ENCODE measurements at places on chromosomes 3 and 15.

- DNase-seq: no peak
Measured at GRCh38 chr3:62898530-62899496, 23.6 kb upstream of the CADPS start.

- no peak for DNase-seq
Measured at GRCh38 chr15:62488387-62488786, 323.3 kb upstream of the C2CD4B start.

DNA sequence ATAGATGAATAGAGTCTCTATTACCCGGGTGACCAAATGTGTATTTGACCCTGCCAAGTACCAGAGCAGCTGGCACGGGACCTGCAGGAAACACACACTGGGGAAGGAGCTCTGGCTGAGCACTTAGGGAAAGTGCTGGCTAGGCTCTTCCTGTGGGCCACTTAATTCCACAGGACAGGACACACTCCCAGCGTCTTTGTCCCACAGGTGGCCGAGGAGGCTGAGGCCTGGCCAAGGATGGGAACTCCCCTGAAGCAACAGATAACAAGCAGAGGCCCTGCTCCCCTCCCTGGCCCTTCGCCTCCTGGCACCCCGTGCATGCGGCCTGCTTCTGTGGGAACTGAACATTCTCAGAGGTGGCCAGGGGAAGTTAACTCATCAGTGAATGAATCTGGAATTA, 180.8 kb downstream of the ATP10A start:
- no peak for DNase-seq

DNA sequence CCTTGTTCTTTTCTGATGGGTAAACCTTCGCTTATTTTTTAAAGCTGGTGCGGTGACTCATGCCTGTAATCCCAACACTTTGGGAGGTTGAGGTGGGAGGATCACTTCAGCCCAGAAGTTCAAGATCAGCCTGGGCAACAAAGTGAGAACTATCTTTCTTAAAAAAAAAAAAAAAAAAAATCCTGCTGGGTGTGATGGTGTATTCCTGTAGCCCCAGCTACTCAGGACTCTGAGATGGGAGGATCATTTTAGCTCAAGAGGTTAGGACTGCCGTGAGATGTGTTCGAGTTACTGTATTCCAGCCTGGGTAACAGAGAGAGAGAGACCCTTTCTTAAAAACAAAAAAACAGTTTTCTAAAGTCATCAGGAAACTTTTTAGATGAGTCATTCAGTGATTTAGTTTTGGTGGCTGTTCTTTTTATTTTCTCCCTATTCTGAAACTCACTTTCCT, 37.7 kb downstream of the SLMAP start:
- no peak for DNase-seq

- DNase-seq: no peak
Measured at GRCh38 chr15:60411774-60412425, 14.1 kb upstream of the ANXA2 start.

DNA sequence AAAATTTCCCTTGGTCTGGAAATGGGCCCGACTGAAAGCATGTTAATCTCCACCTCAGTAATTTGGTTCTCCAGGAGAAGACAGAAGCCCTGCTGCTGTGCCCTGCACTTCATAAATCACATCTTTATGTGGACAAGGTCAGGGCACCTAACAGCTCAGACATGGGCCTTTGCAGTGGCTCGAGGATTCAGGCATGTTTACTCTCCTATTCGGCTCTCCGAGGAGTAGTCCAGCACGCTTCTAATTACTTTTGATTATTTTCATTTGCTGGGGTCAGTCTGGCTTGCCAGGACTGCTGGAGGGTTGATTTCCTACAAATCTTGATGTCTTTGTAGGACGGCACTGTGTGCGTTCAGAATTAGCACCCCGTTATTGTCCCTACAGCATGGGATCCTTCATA, 511.2 kb downstream of the MECOM start:
- no peak for DNase-seq

GRCh38 chr3:192170031-192170430, 557.3 kb downstream of the FGF12 start:
- DNase-seq: no peak

GRCh38 chr15:30924353-30924752, 20.6 kb downstream of the FAN1 start:
- DNase-seq: no peak

DNA sequence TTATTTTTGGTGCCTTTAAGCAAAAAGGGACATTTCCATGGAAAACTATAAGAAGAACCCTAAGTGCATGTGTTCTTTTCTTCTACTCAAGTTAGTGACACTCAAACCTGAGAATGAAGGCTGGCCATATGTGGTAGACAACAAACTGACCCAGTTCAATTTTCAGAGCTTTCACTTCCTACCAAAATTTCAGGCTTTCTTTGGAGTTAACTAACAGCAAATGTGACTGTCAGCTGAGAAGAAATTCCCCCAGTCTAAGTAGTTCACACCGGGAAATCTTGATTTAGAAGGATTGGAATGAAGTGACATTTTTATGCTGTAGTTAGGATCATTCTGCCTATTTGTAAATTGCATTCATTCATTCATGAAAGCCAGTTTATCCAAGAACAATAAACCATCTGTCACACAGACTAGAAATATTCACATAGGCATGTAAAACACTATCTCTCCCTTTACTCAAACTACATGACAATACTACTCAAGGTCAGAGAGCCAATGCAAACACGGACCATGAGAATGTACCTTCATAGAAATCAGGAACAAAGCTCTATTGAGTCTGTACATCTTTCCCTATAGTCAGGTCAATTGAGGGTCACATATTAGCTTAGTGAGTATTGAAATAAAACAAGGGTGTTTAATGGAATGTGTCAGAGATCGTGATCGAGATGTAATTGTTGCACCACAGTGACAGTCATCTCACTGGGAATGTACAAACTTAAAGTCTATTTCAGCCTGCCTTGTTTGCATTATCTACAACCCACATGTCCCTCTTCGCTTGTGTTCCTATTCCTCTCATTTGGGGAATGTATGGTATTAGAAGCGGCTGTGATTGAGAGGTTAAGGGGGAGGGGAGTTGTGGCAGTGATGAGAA, 113.8 kb upstream of the TGFBR2 start:
- DNase-seq: no peak

DNA sequence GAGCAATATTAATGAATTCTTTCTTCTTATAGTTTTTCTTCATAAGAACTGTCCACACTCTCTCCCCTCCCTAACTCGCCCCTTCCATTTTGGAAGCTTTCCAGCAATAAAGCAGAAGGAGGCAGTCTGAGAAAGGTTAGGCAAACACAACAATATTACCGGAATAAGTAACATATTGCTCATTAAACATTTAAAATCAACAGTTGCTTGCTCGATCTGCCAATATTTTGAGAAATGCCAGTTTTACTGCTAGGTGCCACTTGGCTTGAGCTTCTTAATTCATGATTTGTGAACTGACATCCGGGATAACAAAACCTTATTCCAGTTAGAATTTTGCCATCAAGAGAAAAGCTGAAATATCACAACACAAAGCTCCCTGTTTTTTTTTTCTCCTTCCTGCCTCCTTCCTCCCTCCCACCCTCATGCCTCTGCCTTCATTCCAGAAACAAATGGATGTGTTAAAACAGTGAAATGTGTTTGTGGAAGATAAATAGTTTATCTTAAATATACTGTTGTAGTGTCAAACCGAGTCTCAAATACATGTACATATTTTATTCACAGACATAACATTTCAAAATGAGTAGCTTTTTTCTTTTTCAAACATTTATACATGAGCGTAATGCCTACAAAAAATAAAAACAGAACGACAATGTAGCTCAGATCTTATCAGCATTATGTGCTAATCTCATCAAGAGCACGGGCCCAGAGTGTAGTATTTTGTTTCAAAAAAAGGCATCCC, 253.7 kb downstream of the GAP43 start:
- no peak for DNase-seq

DNA sequence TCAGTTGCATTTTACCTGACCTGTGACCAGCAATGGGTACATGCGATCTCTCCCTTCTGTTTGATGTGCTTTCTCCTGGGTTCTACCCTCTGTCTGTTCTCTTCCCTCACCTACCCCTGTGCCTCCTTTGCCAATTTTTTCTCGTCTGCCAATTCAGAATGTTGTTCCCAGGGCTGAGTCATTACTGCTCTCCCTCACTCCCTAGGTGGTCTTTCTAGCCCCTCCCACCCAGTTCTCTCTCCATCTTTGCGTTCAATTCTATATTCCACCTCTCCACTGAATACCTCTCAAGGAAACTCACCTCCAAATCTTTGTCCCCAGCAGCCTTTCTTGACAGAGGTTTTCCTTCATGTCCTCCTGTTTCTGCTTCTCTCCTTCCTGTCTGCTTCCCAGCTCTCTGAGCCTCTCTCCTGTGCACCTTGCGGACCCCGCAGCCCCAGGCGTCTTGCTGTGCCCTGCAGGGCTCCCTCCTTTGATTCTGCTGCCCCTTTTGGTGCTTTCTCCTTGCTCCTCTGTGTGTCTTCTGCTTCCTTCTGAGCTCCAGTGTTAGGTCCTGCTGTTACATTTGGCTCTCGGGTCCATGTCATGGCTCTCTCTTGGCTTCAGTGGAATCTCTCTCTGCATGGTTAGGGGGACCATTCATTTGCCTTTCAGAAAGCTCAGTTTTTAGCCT, 398.2 kb upstream of the TPM1 start:
- DNase-seq: no peak

DNA sequence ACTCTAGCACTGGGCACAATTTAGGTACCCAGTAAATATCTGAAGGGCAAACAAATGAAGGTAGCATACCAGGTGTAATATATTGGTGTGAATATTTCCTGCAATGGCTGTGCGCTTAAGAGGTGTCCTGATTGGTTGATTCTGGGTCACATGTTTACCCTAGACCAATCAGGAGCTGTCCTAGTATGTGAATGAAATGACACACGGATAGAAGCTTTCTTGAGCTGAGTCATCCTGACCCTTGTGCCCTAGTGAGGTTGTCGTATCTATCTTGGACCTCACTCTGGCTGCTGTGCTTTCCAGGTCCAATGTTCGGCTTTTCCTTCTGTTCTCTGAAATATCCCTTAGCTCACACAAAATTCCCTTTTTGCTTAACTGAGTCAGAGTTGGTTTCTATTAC, 58.1 kb upstream of the FOXP1 start:
- DNase-seq: no peak

- DNase-seq: no peak
Measured at GRCh38 chr3:68403741-68404140, 528.6 kb downstream of the TAFA4 start.

DNA sequence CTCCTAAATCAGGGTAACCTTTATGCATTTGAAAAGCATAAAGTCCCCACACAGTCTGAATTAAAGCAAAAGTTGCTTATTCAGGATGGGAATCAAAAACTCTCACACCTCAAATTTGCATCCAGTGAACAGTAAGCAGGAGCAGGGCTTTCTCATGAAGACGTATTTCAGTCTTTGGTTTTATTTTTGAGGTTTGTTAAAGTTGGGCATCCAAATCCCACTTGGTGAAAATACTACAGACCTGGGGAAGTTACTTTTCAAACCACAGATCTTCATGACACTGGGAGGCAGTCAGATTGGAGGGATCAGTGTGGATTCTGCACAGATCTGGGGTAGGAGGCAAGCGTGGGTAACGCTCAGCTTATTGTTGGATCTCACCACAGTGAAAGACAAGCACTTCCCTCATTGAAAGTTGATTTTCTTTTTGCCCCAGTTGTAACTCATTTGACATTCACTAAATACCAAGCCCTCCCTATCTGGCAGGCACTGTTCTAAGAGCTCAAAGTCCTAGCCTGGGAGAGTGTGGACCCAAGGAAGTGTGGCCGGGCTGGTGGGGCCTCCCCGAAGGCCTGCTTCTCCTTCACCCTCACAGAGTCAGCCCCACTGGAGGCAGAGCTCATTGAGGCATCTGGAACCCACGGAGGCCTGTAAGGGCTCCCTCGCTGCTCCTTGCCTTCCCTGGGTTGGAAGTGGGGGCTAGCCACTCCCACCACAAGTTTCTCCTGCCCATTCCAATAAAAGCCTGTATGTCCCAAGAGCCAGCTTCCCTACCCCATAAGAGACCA, 783 bp upstream of the ISG20 start:
- peak; percentile 57 for DNase-seq
